Activated CD8-positive, alpha-beta memory T cell treated with anti-CD3 and anti-CD28 coated beads for 1 hour (primary cell): ENCODE measurements at places on chromosomes 12 and 14.

DNA sequence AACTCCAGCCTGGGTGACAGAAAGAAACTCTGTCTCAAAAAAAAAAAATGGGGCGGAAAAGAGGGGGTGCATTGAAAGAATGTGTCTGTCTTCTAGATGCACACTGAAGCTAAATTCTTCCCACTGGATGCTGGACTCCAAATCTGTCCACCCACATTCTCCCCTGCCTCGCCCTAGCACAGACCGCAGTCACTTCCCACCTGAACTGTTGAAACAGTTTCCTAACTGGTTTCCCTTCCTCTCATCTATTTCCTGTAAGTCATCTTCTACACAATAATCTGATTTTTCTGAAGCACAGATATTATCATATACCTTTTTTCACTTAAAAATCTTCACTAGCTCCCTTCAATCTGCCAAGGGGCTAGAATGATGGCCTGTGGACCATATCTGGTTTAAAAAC is 1.5 kb upstream of the HCAR1 start:
- no peak for DNase-seq

- DNase-seq, result no peak
These were observed 137.8 kb downstream of the EPS8 start for GRCh38 chr12:15651371-15651770.

- DNase-seq, result no peak
These were observed 22.8 kb upstream of the CRADD start for GRCh38 chr12:93654421-93654820.

DNA sequence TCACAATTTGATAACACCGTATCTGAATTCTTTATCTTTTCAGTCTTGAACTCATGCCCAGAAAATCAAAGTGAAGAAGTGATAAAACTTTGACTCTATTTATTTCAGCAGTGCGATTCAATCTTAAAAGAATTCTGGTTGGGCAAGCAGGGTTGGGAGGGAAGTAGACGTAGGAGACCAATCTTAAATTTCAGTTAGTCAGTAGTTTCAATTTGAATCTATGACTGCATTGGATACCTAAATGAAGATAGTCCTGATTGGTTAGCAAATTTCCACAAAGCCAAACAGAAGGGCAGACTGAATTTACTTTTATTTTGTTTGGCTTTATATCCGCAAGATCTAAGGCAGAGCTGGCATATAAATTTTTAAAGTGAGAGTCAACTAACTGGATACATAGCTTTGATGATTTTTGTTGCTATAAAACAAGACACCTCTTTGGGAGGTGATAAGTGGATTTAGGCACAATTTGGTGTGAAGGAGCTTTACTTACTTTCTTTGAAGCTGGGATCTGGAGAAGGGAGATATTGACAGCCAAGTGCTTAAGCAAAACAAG is 2.6 kb downstream of the ACSS3 start:
- DNase-seq, result no peak

GRCh38 chr12:117564881-117565280 is 203.5 kb upstream of the NOS1 start:
- DNase-seq, result no peak

DNA sequence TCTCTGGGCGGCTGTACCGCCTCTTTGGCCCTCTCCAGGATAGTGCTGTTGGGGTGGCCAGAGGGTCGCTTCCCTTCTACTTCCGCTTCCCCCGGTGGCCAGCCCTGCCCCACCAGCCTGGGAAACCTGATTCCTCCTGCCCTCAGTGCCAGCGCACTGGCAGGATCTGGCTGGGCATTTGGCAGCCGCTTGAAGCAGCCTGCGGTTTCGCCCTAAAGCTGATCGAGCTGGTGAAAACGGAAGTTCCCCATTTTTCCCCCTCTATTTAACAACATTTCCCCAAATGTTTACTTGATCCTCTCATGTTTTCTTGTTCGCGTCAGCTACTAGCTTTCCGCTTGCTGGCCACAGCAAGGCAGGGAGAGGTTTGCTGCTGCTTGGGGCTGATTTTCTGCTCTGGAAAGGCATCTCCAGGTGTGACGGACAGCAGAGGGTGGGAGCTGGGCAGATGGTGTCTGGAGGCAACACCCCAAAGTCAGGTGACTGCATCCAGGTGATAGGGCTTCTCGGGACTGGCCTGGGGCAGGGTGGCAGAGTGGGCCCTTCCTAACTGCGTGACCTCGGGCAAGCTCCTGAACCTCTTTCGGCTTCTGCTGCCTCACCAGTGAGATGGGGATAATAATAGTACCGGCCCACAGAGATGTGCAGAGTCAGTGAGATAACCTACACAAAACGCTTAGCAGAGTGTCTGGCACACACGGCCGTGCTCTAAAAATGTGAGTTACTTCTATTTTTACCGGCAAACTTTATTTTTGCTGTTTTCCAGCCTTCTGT is 53.1 kb downstream of the TSPAN9 start:
- no peak for DNase-seq

GRCh38 chr14:73025544-73025943 is 1.4 kb downstream of the ZFYVE1 start:
- no peak for DNase-seq

GRCh38 chr14:63493246-63493645 is 49.9 kb downstream of the PPP2R5E start:
- no peak for DNase-seq

GRCh38 chr12:65993173-65993572 is 137.4 kb downstream of the LLPH start:
- no peak for DNase-seq
